ENCODE measurements at places on chromosomes 7 and 10. TPM values are rescaled to one million over a fixed set of nuclear protein-coding genes. Genes with fewer than 3 reads are reported as not detected.

The CAMK2B gene
- total RNA-seq = 96.1 TPM

DNA sequence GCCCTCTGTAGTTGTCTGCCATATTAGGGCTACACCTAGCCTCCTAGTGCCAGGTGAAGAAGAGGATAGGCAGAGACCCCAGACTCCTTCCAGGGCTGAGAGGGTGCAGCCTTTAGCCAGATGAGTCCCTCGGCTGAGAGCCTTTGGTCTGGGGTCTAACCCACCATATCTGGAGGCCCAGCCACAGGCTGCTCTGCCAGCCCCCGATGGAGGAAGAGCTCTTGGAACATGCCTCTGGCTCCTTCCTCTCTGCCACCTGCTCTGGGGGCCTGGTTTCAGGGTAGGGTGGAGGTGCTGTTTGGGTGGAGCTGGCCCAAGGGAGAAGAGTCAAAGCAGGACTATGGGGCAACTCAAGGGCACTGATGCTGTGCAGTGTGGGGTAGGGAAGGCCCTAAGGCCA, 1.4 kb downstream of the LRRC18 start:
- DNase-seq = no peak

DNA sequence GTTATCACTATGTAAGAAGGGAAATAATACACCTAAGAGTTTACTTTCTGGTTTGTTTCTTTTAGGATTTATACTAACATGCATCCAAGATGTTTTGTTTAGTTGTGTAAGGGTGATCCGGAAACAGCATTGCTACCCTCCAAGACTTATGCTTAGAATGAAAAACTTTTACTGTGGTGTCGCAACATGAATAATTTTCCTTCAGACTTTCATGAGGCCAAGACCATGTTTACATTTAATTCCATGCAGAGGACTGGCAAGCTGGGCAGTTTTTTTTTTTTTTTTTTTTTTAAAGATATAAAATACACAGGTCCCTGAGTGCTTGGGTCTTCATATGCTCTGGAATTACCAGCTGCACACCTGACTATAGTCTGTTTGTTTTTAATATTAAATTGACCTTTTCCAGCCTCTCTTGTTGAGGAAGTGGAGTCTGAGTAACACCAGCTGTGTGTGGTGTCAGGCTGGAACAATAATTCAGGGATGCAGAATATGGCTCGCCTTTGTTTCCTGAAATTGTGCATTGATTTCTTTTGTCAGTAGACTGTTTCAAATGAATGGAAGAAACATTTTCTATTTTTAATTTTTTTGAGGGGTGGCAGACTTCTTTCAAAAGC, 81.7 kb downstream of the ST7 start:
- no peak for DNase-seq

GRCh38 chr7:21908746-21909145, 37.0 kb downstream of the CDCA7L start:
- DNase-seq = no peak

DNA sequence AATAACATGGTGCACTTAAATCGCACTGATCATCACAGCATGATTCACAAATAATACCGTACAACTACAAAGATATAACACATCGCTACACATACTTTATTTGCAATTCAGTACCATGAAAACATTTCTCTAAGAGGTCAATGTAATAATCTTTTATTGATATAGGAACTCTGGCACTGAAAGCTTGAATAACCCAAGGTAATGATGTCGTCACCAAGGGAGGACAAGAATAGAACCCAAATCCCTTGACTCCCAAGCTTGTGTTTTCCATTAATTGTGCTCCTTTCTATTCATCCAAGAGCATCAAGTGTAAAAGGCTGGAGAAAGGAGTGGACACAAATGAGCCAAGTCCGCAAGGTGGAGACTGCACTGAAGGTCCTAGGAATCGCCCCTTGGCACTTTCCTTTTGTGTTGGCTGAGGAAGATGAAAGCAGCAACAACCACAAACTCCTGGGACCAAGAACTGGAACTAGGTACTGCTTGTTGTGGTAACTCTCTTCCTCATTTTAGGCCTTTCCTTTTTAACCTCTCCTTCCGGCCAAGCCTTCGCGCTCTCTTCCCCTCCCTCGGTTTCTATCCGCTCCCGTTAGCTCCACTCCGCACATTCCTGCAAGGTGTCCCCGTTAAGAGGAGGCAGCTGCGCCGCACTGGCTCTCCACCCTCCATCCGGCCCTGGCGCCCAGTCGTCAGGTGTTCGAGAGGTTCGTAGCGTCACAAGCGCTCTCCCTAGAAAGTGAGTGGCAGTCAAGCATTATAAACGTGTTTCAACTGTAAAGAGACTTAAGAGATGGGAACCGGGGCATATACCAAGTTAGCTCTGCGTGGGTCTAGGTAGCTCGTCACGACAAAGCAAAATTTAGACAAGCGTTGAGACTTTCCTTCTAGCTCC, 1.0 kb upstream of the CBLL1 start:
- DNase-seq = peak; percentile 71

GRCh38 chr7:2192831-2193534, 39.8 kb downstream of the MAD1L1 start:
- no peak for DNase-seq

GRCh38 chr7:16063221-16063620, 358.1 kb downstream of the CRPPA start:
- DNase-seq = no peak

DNA sequence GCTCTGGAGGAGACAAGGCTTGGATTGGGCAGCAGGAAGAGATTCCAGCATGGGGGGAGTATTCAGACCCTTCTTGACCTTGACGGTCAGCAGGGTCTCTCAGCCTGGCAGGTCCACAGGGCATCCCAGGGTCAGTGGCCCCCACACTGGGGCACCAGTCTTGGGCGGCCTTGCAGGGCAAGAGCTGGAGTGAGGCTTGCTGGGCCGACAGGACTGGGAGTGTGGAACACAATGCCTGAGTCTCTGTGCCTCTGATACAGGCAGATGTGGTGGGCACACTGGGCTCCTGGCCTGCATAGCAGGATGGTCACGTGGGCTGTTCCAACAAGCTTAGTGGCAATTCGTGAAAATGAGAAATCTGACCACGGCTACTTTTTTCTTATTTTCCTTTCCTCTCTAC, 229.7 kb downstream of the TCERG1L start:
- no peak for DNase-seq

DNA sequence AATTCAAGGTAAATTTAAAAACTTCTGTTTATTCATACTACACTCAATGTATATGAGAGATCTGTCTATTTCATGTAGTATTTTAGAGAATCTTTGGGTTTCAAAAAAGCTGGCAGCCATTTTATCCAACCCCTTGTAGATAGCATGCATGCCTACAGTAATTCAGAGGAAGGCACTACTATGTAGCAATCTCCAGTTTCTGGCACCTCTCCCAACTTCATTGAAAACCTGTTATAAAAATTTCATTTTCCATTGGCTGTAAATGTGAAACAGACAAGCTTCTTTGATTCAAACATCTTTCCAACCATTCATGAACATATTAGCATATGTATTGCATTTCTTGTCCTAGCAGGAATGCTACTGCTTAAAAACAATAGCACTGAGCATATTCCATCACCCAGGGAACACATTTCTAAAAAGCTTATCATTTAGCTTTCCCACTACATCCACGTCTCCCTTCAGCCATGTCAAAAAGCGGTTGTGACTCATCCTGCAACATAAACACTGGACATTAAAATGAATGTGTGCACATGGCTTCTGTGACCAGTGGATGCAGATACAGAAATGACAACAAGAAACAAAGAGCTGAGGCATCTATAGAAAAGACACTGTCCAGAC, 330.4 kb upstream of the AOAH start:
- DNase-seq = no peak

The SAMD9L gene
- 3.7 TPM for total RNA-seq

The DNAJC12 gene
- 1.7 TPM for total RNA-seq

DNA sequence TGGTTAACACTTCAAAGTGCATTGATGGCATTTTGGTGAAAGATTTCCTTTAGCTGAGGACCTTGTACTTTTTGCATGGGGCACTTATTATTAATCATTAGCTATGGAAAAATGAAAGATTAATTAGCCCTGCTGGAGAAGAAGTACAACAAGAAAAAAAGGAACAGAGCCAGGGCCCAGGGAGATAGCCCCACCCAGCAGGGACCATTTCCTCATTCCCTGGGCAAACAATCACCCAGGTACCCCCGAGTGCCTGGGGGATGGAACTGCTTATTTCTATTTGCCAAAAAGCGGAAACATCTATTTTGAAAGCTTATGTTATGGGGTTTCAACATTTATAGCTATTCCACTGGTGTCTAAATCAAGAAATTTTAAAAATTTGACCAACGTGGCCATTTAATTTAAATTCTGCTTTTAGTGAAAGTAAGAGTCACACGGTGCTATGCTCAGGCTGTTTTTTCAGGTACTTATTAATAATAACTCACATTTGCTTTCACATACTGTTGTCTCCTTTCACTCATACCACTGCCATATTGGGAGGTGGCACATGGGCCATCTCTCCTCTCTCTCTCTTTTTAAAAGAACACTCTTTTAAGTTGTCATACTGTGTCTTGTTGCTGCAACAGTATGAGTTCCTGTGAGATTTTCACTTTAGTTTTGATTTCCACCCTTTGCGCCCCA, 143.6 kb upstream of the KIF5B start:
- DNase-seq = no peak

The ZPBP gene
- total RNA-seq = 0.47 TPM

The TMEM140 gene
- total RNA-seq = 0.62 TPM

GRCh38 chr7:121126801-121127534, 138.5 kb downstream of the CPED1 start:
- DNase-seq = no peak

- no peak for DNase-seq
Observed at GRCh38 chr10:58859526-58859925, 316.9 kb upstream of the PHYHIPL start.

The CCL24 gene
- not detected for total RNA-seq

The ACBD7 gene
- 10.8 TPM for total RNA-seq

DNA sequence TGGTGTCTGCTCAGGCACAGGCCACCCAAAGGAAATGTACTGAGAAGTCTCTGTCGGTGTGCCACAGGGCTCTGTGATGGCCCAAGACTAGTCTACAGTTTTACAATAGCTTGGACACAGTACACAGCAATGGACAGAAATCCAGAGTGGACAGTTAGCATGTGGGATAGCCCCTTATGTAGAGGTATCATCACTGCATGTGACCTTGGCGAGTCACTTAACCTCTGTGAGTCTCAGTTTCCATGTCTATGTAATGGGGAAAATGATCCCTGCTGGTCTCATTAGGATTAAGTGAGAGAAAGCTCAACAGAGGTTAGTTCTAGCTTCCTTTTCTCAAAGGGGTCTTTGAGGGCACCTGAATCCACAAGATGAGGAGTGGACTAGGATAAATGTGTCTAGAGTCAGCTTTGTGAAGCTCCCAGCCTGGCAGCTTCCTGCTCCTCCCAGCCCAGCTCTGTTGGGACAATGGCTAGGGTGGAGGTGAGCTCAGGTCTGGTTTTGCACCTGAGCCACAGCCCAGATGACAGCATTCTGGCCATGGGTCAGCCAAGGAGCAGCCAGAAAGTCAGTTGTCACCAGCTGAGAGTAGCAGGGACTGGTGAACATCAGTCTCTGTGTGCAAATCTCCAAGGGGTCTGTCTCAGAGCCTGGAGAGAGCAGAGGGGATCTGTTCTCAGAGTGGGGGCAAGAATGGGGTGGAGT, 17.9 kb downstream of the CRHR2 start:
- DNase-seq = no peak

The PRKCQ gene
- 1.4 TPM for total RNA-seq

The SSC4D gene
- total RNA-seq = 0.94 TPM

DNA sequence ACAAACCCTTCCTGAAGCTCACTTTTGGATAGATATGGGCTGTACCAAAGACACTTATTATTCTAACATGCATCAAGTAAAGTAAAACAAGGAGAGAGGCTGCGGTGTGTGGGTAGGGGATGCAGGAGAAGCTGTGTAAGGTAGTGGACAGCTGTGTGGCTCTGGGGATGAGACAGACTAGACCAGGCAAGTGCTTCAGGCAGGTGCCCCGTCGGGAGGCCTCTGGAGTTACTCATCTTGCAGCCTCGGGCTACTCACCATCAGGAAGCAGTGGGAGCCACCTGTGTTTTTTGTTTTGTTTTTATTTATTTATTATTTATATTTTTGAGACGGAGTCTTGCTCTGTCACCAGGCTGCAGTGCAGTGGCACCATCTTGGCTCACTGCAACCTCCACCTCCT, 49.3 kb upstream of the NCAPG2 start:
- DNase-seq = no peak

- no peak for DNase-seq
Observed at GRCh38 chr7:130922206-130923112, 188.5 kb upstream of the KLF14 start.

The TEX36 gene
- not detected for total RNA-seq

DNA sequence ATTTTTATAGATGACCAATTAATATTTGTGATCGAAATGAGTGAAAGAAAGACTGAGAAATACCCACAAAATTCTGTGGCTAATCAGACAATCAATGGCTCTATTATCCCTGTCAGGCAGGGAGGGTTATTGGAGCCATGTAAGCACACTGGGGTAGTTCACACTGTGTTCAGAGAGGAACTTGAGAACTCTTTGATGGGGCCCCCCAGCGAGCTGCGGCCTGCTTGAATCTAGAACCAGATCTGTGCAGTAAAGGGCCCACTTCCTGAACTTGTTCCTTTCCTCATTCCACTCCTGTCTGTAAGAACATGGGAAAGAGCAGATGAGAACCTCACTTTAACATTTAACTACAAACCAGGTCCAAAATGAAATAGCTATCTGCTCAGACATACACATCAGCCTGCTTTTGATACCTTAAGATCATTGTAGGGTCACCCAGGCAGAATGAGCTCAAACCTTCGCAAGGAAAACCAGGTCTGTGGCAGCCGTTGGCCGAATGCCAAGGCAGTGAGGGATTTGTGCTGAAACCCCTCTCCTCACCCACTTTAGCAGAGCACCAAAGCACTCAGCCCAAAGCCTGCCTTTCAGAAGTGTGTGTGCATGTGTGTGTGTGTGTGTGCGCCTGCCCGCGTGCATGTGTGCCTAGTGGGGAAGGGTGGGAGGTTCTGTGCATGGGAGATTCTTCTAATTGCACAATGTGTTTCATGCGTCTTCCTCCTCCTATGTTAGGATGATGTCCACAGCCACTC, 365.6 kb upstream of the MGMT start:
- DNase-seq = no peak

DNA sequence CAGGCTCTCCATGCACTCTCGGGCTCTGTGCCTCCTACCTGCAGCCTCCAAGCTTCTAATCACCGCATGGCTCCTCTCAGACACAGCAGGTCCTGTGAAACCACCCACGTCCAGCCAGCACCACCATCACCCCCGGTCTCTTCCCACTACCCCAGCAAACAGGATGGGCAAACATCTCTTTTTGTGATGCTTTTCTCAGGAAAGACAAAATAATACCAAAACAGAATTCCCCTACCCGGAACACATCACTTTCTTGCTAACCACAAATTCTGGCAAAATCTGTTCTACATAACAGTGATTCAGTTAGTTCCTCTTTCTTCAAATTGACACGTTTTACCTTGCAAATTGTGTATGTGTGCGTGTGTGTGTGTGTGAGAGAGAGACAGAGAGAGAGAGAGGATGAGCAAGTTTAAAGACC, 6.5 kb downstream of the SNX8 start:
- no peak for DNase-seq

GRCh38 chr10:78178397-78178796, 144.7 kb downstream of the RPS24 start:
- DNase-seq = no peak

GRCh38 chr7:137846827-137847567, at the start of gene DGKI:
Gene DGKI, minus strand, starts transcription at chr7:137846974.
- DNase-seq = peak; percentile 72

- DNase-seq = no peak
Observed at GRCh38 chr7:55271661-55272060, 93.5 kb upstream of the LANCL2 start.

The EPHA1 gene
- total RNA-seq = not detected

GRCh38 chr10:34017281-34017680, 682.8 kb upstream of the NRP1 start:
- no peak for DNase-seq

- DNase-seq = peak; percentile 30
Observed at GRCh38 chr10:3045471-3046209, 21.7 kb upstream of the PFKP start.

The FHIP2A gene
- total RNA-seq = 47.7 TPM

Data from occipital lobe (tissue), 3 donors.